Immature natural killer cell (primary cell): ENCODE measurements at places on chromosomes 5 and 9. TPM values are rescaled to one million over a fixed set of nuclear protein-coding genes. Genes with fewer than 3 reads are reported as not detected.
A peak's percentile ranks its signal among the peaks of the same experiment; 100 is the strongest.

DNA sequence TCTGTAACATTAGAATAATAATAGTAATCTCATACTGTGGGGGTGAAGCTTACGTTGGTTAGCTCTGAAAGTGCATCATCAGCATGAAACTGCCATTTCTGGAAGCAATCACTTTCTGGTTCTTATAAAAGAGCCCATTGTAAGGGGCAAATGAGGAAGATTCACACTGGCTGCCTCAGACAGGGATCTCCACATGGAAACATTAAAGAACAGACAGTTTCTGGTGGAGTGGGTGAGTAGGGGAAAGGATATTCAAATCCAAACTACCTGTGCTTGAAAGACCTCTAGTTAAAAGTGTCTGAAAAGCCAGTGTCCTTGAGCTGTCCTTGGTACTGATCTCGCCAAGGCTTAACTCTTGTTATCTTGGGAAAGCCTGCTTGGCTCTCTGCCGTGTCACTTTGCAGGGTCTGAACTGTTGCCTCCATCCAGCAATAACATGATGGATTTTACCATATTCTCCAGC is 19.1 kb upstream of the SLC31A2 start:
- DNase-seq: no peak

DNA sequence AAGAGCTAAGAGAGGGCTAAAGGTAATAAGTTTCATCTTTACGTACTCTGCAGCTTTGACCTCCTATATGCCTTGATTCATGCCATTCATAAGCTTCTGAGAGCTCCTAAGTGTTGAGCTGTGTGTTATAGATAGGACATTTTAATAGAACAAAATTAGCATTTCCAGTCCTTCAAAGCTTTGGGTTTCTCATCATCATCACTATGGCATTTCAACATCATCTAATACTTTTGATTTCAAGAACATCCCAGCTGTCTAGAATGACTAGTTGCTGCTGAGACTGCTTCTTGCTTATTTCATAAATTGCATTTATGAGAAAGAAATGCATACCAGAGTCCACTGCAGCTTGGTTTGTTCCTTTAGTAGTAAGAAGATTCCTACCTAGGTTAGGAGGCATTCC is 201.7 kb downstream of the SGCD start:
- DNase-seq: no peak

- DNase-seq: no peak
Measured at GRCh38 chr9:23683611-23684061, 142.4 kb downstream of the ELAVL2 start.

DNA sequence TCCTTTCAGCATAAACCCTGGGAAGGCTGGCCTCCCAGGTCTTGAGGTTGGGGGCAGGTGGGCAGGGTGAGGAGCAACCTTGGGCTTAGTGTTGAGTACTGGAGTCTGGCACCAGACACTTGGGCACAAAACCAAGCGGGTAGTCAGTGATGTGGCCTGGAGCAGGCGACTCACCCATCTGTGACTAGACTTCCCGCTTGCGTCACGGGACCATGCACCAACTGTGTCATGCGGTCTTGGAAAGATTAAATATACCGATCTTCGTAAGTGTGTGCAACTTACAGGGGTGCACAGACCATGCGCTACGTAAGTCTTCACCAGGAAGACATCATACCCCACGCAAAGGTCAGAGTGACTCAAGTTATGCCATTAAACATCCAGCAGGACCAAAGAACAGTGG is 304.4 kb upstream of the IRX4 start:
- DNase-seq: no peak

DNA sequence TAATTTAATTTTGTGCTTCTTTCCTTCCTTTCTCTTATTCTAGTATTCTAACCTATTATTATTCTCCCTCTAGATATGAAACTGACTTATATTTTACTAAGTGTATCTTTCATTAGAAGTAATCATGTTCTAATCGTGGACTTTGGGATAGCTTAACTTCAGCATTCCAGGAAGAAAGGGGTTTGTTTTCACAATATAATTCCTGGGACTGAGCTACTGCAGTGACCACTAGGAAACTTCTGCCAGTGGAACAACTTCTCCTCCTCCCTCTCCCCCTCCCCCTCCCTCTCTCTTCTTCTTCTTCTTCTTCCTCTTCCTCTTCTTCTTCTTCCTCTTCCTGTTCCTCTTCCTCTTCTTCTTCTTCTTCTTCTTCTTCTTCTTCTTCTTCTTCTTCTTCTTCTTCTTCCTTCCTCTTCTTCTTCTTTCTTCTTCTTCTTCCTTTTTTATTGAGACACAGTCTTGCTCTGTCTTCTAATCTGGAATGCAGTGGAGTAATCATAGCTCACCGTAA is 127.9 kb downstream of the NNT start:
- no peak for DNase-seq

GRCh38 chr5:127518319-127518621 is 830 bp downstream of the PRRC1 start:
- peak; percentile 49 for DNase-seq

DNA sequence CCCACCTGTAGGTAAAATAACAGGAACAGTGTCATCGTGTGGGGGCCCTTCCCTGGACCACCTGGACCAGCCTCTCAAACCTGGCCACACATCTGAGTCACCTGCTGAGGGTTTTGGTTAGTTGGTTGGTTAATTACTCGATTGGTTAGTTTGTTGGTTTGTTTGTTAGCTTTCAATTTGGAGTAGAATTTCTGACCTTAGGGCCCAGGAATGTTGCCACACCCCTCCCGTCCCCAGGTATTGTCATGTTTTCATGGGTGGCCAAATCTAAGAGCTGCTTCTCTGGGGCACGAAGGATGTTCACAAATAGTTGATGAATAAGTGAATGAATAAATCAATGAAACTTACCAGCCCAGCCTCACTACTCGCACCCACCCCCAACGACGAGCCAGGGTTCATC is 21.9 kb downstream of the NTNG2 start:
- no peak for DNase-seq

DNA sequence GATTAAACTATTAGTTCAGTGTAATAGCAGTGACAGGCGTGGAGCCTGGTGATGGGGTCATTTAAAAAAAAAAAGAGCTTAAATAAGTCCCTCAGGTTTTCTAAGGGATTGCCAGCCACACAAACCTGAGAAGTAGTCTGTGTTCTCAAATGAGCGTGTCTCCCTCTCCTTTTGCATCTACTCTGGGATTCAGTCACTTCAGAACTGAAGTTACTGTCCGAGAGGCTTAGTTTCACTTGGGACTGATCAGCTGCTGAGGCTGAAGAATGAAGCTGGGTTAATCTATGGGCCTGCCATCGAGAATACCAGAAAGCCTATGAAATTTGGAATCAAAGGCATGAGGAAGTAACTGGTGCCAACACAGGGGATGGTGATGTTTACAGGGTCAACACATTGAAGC is 310.1 kb downstream of the ADAMTS6 start:
- no peak for DNase-seq

- DNase-seq: no peak
Measured at GRCh38 chr5:174707671-174708070, 16.7 kb upstream of the MSX2 start.

DNA sequence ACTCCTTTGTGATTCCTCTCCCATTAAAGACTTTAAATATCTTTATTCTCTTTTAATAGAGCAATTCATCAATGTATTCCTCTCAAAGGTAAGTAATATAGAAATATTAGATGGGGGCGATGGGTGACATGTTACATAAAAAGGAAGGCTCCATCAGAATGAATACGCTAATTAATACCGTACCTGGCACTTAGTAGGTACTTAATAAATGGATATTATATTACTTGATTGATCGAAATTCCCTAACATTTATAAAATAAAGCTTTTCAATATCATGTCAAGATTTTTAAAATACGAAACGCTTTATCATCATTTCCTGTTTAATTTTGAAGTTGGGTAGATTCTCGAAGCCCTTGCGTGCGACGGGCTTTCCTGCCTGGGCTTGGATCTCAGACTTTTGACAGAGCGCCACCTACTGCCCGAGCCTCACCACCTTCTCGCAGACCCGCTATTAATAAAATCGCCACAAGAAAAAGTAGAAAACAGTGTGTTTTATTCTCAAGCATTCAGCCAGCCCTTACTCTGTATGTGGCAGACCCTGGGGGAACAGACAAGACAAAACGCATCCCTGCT is 99.4 kb downstream of the C5orf15 start:
- DNase-seq: peak; percentile 38

FYB1 gene
- polyA plus RNA-seq: 205 TPM

DNA sequence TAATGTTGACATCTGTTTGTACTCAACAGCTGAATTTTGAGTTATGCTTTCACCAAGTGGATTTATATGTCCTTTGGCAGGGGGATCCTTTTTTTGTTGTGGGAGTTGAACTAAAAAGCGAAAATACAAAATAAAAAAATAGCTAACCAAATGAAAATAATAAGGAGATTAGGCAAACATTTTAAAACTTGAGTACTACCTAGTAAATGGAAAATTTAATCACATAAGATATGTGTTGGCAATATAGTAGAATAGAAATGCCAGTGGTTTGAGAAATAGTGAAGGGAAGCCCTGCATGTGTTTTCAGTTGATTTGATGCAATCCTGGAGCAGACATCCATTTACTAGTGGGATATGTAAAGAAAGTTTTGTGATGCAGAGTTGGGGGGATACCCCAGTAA is 98.0 kb downstream of the RASGRF2 start:
- no peak for DNase-seq

ISCA1 gene
- 95.3 TPM for polyA plus RNA-seq

GRCh38 chr5:67215519-67216471 is 19.2 kb upstream of the CD180 start:
- peak; percentile 64 for DNase-seq

DNA sequence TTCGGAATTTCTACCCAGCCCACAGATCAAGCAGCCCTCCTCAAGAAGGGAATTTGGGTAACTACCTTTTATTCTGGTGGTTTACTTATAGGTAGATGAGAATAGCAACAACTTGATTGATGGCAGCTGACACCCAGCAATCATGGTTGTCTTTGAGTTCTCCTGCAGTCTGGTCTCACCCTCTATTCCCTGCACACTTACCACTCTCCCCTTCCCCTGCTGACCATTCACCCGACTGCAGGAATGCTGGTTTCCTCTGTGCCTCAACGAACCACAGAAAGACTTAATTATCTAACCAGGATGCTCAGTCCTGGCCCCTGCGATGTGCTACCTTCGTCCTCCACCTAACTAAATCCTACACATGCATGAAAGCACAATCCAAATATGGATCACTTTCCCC is 243.0 kb downstream of the RFK start:
- DNase-seq: no peak

GRCh38 chr5:29485333-29485732 is 1708.2 kb upstream of the CDH6 start:
- DNase-seq: no peak

BTNL8 gene
- not detected for polyA plus RNA-seq

GRCh38 chr5:41264019-41264418 is 50.7 kb upstream of the C6 start:
- no peak for DNase-seq

GRCh38 chr9:21558615-21559401 is 76.7 kb upstream of the IFNE start:
- no peak for DNase-seq

GRCh38 chr5:3007577-3007976 is 256.1 kb upstream of the IRX2 start:
- no peak for DNase-seq

GRCh38 chr9:32326146-32326545 is 58.3 kb upstream of the ACO1 start:
- DNase-seq: no peak

GRCh38 chr5:144844086-144844485 is 673.4 kb downstream of the KCTD16 start:
- DNase-seq: no peak

DMGDH gene
- polyA plus RNA-seq: 0.39 TPM

DNA sequence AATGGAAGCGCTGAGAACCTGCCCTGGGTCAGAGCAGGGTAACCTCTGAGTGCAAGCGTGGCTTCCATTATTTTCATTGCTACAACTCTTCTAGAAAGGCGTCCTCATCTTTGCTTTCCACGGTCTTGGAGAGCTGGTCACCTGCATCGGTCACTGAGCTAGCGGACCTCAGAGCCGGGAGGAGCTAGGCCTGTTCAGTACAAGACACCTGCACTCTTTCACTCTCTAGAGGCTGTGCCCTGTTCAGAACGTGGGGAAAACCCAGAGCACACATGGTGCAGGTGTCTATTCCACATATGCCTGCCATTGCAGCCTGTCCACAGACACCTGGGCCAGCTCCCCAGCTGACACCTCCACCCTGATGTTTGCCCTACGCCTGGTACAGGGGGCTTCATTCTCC is 147.8 kb upstream of the IRX2 start:
- DNase-seq: no peak

DNA sequence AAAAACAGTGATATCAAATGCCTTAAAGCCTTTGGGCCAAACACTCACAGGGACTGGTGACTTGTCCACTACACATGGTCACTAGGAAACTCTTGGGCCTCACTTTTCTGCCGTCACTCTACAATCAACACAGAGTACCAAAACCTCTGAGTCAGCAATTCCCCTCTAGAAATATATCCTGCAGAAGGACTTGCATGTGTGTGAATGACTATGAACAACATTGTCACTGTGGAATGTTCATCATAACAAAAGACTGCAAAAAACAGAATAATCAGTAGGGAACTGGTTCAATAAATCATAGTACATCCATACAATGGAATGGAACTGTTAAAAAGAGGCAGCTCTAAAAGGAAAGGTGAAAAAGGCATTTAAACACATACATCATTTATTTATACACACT is 44.1 kb upstream of the SMU1 start:
- no peak for DNase-seq

GRCh38 chr9:99820685-99821395 is 845 bp upstream of the NR4A3 start:
- DNase-seq: peak; percentile 76

DNA sequence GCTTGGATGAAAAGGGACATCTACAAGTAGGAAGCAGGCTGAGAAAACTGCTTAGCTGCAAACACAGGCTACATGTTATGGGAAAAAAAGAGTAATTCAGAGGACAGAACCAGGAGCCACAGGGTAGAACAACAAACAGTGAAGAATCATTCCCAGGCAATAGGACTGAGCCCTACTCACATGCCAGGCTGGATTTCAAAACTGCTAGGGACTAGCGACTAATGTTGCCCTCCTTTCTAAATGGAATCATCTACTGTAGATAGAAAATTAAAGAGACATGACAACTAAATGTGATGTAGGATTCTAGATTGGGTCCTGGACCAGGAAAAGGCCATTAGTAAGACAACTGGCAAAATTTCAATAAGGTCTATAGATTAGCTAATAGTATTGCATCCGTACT is 15.3 kb downstream of the NRG2 start:
- no peak for DNase-seq

GRCh38 chr5:79736528-79737514 is 47.2 kb downstream of the CMYA5 start:
- no peak for DNase-seq

ZNF883 gene
- polyA plus RNA-seq: 0.64 TPM

GRCh38 chr5:33981408-33982162 is 2.9 kb downstream of the SLC45A2 start:
- DNase-seq: no peak

GABRP gene
- not detected for polyA plus RNA-seq

GRCh38 chr9:88166660-88167059 is 28.4 kb upstream of the SPATA31C2 start:
- no peak for DNase-seq

DNA sequence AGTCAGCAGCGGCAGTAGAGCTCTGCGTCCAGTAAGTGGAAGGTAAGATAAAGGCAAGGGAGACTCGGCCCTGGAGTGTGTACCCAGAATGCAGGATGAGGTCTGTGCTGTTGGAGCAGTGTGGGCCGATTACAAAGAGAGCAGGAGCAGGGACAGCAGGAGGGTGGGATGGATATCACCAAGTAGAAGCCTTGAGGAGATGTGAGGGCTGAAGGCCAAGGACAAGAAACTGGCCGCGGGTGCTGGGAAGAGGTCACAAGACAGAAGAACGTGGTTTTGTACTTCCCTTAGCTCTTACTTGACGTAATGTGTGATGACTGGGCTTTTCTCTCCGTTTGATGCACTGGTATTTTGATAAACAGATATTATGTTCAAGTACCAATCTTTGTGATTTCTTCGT is 43.7 kb downstream of the OR2V1 start:
- no peak for DNase-seq

SLCO4C1 gene
- 12.1 TPM for polyA plus RNA-seq
